ENCODE measurements at places on chromosomes 3 and 15. TPM values are rescaled to one million over a fixed set of nuclear protein-coding genes. Genes with fewer than 3 reads are reported as not detected.

CFAP100 gene
- total RNA-seq: not detected

NR1I2 gene
- total RNA-seq: not detected

ERICH6 gene
- not detected for total RNA-seq

SAMMSON gene
- 3.4 TPM for total RNA-seq

GRCh38 chr3:35680866-35681650 is 41.7 kb downstream of the ARPP21 start:
- no peak for DNase-seq

GRCh38 chr3:96814651-96815567 is 515 bp downstream of the EPHA6 start:
- DNase-seq: no peak
